GM23338 (cell line): ENCODE measurements at places on chromosomes 13 and 19. TPM values are rescaled to one million over a fixed set of nuclear protein-coding genes. Genes with fewer than 3 reads are reported as not detected.

Gene AMER2
- total RNA-seq: 0.62 and 0.76 TPM in 2 replicates

Gene LRRC8E
- 4.5 and 4.8 TPM in 2 replicates for total RNA-seq

Gene PLIN5
- total RNA-seq: 0.47 and 3.5 TPM in 2 replicates

Gene ZIC2
- 76.2 and 87.9 TPM in 2 replicates for total RNA-seq

Gene OR7A5
- not detected in 2 replicates for total RNA-seq

Gene TMEM255B
- total RNA-seq: 0.69 and 0.82 TPM in 2 replicates

Gene TMEM145
- 1.3 and 5.4 TPM in 2 replicates for total RNA-seq

Gene LIPE
- total RNA-seq: 10.9 and 16.2 TPM in 2 replicates

Gene CYP2A7
- total RNA-seq: 4.8 TPM in 1 of 2 replicates, not detected in the other

Gene SLC46A3
- 0.28 and 0.39 TPM in 2 replicates for total RNA-seq

Gene GJB6
- total RNA-seq: not detected in 2 replicates

Gene ZNF529
- total RNA-seq: 12.8 and 16.5 TPM in 2 replicates

Gene INSL3
- total RNA-seq: not detected in 2 replicates

Gene C3
- total RNA-seq: 4.8 and 17.7 TPM in 2 replicates

Gene RSPH6A
- total RNA-seq: 0.21 and 0.23 TPM in 2 replicates

Gene C5AR2
- total RNA-seq: 0.28 TPM in 1 of 2 replicates, not detected in the other

Gene GRIN3B
- 0.23 and 2.8 TPM in 2 replicates for total RNA-seq

Gene NTN5
- total RNA-seq: 0.82 and 0.94 TPM in 2 replicates

Gene ZNF554
- 3.8 and 7.5 TPM in 2 replicates for total RNA-seq

Gene NECTIN2
- total RNA-seq: 230 and 235 TPM in 2 replicates

Gene CCDC70
- total RNA-seq: not detected in 2 replicates

Gene ACP7
- total RNA-seq: 0.45 and 0.97 TPM in 2 replicates

Gene NCAN
- total RNA-seq: 8.0 and 9.4 TPM in 2 replicates

Gene SLAIN1
- 44.2 and 65.8 TPM in 2 replicates for total RNA-seq

Gene CFAP97D2
- total RNA-seq: not detected in 2 replicates

Gene CFD
- total RNA-seq: 0.90 and 3.5 TPM in 2 replicates

Gene ZSCAN22
- total RNA-seq: 2.7 and 2.9 TPM in 2 replicates

Gene CAPNS1
- 112 and 123 TPM in 2 replicates for total RNA-seq

Gene ZNF724
- 77.5 and 85.3 TPM in 2 replicates for total RNA-seq

Gene JOSD2
- 1.2 and 5.8 TPM in 2 replicates for total RNA-seq

Gene PLIN4
- 0.59 and 0.70 TPM in 2 replicates for total RNA-seq

Gene ANGPTL4
- 1.4 and 2.2 TPM in 2 replicates for total RNA-seq

Gene ZNF28
- 31.0 and 42.0 TPM in 2 replicates for total RNA-seq

Gene RFPL4AL1
- total RNA-seq: not detected in 2 replicates

Gene VSTM1
- total RNA-seq: not detected in 2 replicates

Gene LILRA1
- total RNA-seq: not detected in 2 replicates

Gene CERS1
- total RNA-seq: 11.1 and 11.7 TPM in 2 replicates

Gene MADCAM1
- total RNA-seq: 1.0 and 2.5 TPM in 2 replicates

Gene ERICH6B
- total RNA-seq: not detected in 2 replicates

Gene UBE2L5
- total RNA-seq: not detected in 2 replicates

Gene FGF21
- total RNA-seq: 1.3 TPM in 1 of 2 replicates, not detected in the other
